ENCODE measurements at places on chromosomes 1 and 21.

- no peak for DNase-seq
Observed at GRCh38 chr21:29008367-29008766, 10.8 kb downstream of the RWDD2B start.

DNA sequence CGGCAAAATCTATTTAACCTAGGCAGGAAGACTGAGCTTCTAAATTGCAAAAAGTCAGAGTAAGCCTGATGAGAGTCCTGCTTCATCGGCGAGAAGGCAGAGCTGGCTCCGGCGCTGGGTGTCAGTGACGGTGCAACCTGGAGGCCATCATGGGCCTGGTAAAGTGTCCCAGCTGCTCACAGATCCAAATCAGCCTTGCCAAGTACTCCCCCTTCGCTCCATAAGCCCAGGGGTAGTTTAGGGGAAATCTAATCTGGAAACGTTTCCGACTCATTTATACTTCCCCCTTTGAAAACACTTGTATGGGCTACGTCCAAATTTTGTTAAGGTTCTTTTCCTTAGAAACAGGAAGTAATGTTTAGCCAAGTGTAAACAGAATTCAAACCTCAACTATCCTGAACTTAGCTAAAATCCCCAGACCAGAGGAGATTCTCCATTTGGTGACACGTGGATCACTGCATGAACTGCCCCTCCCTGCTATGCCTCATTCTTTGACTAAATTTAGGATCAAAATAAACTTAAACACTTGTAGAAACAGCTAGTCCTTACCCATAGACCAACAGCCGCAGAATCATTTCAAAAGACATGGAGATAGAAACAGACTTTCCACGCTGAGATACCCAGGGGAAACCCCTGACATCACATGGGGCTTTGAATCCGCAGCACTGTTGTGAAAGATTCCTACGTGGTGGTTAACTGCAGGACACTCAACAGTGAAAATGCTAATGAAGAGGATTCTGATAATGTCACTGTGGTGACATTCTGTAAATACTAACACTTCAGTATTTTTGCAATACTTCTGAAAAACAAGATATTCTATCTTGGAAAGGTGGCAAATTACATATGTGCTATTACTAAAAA lies 172.7 kb downstream of the TGFBR3 start:
- no peak for DNase-seq

GRCh38 chr21:34944015-34944755 lies 104.9 kb downstream of the RUNX1 start:
- DNase-seq: no peak

GRCh38 chr1:55839626-55840025 lies 624.5 kb upstream of the USP24 start:
- DNase-seq: no peak

GRCh38 chr1:160670701-160671100 lies 23.9 kb upstream of the SLAMF1 start:
- DNase-seq: no peak

Measured in stimulated activated CD8-positive, alpha-beta memory T cell treated with anti-CD3 and anti-CD28 coated beads, Interleukin-2, amount 100 ng/mL, for 1 hour (primary cell).